ENCODE measurements at places on chromosomes 1 and 21.

GRCh38 chr1:25948641-25949040, 42.4 kb upstream of the STMN1 start:
- DNase-seq: no peak

GRCh38 chr1:218775501-218776021, 398.1 kb upstream of the LYPLAL1 start:
- DNase-seq: no peak

- no peak for DNase-seq
Measured at GRCh38 chr1:201719812-201720521, 109.0 kb upstream of the IPO9 start.

GRCh38 chr1:194069168-194069830, 882.9 kb upstream of the B3GALT2 start:
- DNase-seq: no peak

DNA sequence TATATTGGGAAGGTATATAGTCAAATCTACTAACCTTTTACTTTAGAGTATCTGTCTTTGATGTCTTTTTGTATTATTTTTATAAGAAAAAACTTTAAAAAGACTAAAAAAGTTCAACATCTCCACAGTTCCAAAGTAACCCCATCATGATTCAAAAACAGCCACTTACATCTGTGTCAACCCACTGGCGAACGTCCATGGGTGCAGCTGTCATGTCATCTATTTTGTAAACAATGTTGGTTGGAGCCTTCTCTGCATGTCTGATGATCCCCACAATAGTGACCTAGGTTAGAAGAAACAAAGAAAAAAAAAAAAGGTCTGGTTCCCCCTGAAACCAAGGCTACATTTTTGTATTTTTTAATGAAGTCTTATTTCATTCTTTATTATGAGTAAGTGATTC, 28.0 kb upstream of the SMPDL3B start:
- no peak for DNase-seq

- no peak for DNase-seq
Measured at GRCh38 chr1:24141311-24141997, 1.5 kb downstream of the IL22RA1 start.

Measured in activated T-cell treated with anti-CD3 and anti-CD28 coated beads for 24 hours (primary cell).